ENCODE measurements at places on chromosomes 5 and 9. TPM values are rescaled to one million over a fixed set of nuclear protein-coding genes. Genes with fewer than 3 reads are reported as not detected.

- DNase-seq, result peak; percentile 53
Measured at GRCh38 chr9:134992755-134993124, 75.0 kb upstream of the FCN1 start.

DNA sequence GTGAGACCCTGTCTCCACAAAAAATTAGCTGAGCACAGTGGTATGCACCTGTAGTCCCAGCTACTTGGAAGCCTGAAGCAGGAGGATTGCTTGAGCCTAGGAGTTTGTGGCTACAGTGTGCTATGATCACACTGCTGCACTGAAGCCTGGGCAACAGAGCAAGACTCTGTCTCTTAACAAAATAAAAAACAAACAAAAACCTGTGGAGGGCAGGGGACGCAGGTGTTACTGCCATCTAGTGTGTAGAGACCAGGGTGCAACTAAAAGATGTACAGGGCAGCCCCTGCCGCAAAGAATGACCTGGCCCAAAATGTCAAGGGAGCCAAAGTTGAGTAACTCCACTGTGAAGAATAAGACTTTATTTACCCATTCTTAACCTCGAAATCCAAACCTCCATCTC lies 27.1 kb downstream of the ASPN start:
- DNase-seq, result no peak

DNA sequence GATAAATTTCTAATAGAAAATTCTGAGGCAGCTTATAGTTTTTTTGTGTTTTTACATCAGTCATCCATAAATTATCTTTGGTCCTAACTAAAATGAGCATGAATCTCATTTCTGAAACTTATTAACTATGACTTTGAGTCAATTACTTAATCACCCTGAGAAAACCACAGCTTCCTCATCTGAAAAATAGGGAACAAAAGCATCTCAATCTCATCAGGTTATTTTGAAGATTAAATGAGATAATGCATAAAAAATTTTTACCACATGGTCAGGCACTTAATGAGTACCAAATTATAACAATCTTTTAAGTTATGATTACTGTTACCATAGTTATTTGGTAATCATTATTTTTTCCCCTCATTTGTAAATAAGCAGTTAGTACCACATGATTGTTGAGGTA lies 279.1 kb downstream of the MAST4 start:
- DNase-seq, result no peak

GRCh38 chr5:56640763-56641406 lies 174.5 kb upstream of the MAP3K1 start:
- DNase-seq, result peak; percentile 65

DNA sequence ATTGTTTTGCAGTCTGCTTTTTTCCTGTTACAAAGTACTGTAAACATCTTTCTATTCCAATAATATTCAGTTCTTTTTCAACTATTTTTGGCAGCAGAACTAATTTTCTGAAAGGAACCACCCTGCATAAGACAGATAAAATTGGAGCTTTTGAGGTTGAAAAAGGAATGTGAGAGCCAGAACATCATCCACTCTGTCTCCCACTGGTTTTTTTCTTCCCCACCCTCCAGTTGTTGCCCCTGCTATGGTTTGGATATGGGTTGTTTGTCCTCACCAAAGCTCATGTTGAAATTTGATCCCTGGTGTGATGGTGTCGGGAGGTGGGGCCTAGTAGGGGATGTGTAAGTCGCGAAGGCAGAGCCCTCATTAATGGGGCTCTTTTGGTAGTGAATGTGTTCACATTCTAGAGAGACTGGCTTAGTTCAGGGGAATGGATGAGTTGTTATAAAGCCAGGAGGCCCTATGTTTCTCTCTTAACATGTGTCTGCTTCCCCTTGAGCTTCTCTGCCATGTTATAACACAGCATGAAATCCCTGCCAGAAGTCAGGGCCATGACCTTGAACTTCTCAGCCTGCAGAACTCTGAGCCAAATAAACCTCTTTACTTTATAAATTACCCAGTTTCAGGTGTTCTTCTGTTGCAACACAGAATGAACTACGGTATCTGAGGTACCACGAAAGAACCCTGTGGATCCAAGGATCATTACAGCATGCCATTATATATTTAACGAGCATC lies 34.8 kb upstream of the MAST4 start:
- DNase-seq, result no peak

DNA sequence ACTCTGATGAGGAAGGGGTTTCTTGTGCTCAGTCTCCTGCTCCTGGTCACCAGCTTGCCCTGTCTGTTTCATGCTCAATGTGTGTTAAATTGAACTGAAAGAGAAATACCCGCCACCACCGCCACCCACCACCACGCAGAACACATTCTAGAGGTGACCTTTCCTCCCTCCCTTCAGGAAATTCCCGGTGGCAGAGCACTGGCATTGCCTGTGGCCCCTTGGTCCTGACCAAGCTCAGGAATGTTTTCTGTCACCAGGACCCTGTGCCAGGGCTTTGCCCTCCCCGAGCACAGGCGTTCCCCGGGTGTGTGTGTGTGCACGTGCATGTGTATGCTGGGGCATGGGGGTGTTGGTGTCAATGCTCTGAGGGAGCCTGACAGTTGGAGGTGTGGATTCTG lies 10.2 kb upstream of the SLC25A51 start:
- DNase-seq, result no peak

Gene FOXD4L3
- not detected for polyA plus RNA-seq

Gene MAMDC2
- 6.5 TPM for polyA plus RNA-seq

Gene WNT8A
- polyA plus RNA-seq, result not detected

Gene TRPM6
- 0.60 TPM for polyA plus RNA-seq

Gene SHOC1
- polyA plus RNA-seq, result 0.63 TPM

Data from left lung (tissue), 14 donors.